ENCODE measurements at places on chromosomes 3 and 15.

GRCh38 chr3:140247775-140248174, 312.8 kb downstream of the CLSTN2 start:
- DNase-seq, result no peak

GRCh38 chr15:101394654-101395053, 94.9 kb downstream of the PCSK6 start:
- DNase-seq, result no peak

- no peak for DNase-seq
Measured at GRCh38 chr15:33934921-33935320, 33.4 kb upstream of the CHRM5 start.

- DNase-seq, result no peak
Measured at GRCh38 chr3:15520185-15520584, 1.3 kb downstream of the COLQ start.

DNA sequence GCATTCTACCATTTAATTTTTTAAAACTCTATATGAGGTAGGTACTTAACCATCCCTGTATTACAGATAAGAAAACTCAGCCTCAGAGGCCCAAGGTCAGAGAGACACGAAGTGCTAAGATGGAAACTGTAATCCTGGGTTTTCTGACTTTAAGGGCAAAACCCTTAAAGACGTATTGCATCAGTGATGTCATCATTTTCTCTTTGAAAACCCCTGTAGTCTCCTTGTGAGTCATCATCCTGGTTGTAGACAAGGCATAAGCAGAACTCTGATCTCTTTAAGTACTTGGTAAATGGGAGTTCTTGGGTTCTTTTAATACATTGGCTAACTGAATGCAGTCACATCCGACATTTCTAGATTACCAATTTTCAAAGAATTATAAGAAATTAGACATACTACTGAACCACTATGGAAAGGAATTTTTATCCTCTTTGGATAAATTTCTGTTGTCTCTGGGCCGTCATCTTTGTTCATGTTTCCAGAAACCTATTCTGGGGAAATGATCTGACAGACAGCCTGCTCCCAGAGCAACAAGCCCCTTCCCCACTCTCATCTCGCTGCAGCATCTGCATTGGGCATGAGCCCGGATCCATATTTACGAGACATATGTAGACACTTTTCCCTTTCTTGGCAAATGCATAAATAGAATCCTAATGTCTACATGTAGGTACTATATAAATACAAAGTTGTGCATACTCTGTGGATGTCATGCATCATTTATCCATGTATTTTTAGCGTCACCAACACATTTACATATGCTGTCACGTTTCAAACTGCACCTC, 48.7 kb upstream of the MDFIC2 start:
- DNase-seq, result no peak

DNA sequence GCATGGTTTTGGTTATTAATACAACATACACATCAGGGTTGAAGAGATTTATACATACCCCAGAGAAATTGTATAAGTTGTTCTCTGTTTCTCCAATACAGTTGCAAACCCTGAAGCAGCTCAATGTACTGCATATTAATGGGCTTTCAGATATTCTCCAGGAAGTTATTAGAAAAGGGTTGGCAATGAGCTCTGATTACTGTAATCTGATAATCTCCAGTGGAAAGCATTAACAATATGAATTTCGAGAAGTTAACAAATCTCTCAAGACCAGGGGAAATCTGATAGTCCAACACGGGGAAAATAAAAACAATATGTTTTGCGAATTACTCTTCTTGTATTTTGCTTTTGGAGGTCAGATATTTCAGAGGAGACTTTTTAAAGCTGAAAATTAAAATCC, 950.1 kb downstream of the TBL1XR1 start:
- no peak for DNase-seq

DNA sequence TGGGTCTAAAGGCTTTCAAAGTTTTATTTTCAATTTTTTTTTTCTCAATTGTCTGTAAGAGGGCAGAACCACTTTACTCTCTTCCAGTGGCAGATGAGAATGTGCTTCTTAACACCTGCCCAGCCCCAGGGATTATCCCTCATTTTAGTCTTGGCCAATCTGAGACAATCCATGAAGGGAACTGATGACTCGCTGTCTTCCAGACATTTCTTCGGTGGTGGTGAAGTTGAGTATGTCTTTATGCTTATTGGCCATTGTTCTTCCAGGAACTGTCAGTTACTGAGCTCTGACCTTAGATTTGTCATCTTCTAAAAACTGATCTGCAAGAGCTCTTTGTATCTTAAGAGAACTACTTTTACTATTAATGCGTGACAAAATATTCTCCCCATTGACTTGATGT, 139.5 kb downstream of the TJP1 start:
- DNase-seq, result no peak

DNA sequence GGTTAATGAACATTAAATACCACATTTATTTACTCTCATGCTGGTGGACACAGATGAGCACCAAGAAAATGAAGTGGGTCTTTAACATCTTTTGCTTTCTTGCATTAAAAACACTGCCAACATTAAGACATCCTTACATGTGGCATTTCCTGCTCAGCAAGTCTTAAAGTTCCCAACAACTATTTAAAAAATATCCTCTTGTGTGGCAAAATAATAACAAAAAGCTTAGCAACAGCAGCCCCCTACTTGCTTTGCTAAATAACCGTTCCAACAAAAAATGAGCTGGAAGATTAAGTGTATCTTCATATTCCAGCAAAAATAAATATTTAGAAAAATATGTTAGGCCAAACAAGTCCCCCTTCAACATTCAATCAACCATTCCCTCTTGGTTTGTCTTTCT, 93.1 kb downstream of the SUCLG2 start:
- DNase-seq, result no peak

GRCh38 chr3:172161959-172162358, 122.6 kb downstream of the FNDC3B start:
- DNase-seq, result no peak

- no peak for DNase-seq
Measured at GRCh38 chr3:178060407-178060806, 475.8 kb upstream of the KCNMB2 start.

DNA sequence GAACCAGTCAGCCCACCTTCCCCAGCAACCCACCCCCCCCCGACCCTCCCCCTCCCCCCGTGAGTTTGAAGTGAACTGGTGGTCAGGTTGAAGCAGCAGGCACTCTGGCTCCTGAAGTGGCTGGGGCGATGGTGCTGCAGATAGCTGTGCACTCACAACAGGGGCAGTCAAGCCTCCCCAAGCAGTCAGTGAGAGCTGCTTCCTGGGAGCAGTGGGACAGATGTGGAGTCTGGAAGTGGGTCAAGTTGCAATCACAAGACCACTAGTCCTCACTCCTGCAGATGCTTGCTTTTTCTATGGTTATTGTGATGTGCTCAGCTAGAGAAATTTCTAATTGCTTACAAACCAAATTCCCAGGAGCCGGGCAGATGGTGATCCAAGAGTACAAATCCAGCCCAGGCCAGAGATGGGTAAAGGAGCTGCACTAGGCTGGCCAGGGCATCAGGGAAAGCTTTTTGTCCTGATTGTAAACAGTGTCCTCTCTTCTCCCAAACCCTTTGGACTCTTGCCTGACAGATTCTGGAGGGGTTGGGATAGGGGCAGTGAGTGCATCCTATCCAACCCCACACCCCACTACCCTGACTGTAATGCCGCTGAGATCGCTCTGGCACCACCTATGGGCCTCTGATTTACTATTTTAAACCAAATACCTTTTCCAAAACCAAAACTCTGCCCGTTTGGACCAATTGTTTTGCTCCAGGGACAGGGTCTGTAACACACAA, 9.8 kb upstream of the CLPX start:
- no peak for DNase-seq

- DNase-seq, result no peak
Measured at GRCh38 chr3:33132019-33132360, 18.2 kb downstream of the CRTAP start.

GRCh38 chr3:21169948-21170347, 581.1 kb downstream of the ZNF385D start:
- DNase-seq, result no peak

DNA sequence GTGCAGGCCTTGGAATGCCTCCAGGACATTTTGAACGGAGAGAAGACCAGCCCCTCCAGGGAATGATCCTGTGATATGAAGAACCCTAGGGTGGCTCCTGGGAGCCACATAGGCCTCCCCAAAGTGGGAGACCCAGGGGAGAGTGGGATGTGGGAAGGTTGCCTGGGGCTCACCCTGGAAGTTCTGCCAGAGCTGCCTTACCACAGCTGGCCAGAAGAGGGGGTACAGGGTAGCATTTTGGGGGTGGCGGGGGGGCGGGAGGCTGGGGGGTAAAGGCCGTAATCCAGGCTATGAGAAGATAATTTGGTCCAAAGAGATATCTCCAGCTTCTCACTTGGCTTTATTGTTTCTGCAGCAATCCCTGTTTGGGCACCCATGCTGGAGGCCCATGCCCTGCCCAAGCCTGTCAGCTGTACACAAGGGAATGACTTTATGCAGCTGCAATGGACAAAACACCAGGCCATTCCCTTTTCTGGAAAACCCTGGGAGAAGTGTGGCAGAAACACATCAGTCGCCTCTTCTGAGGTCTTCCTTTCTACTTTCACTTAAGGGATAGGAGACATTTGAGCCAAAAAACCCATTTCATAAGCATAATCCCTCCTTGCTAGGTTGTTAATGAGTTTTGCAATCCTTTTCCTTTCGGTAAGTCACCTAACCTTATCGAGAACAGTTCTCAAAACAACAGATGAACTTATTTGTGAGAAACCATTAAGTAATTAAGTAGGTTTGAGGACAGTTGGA, 11.0 kb upstream of the MUSTN1 start:
- peak; percentile 15 for DNase-seq

GRCh38 chr15:95086531-95087252, 855.3 kb downstream of the MCTP2 start:
- DNase-seq, result no peak

GRCh38 chr15:71219645-71220044, 104.4 kb downstream of the THSD4 start:
- no peak for DNase-seq

- DNase-seq, result no peak
Measured at GRCh38 chr3:135393159-135393558, 572.4 kb upstream of the PPP2R3A start.

DNA sequence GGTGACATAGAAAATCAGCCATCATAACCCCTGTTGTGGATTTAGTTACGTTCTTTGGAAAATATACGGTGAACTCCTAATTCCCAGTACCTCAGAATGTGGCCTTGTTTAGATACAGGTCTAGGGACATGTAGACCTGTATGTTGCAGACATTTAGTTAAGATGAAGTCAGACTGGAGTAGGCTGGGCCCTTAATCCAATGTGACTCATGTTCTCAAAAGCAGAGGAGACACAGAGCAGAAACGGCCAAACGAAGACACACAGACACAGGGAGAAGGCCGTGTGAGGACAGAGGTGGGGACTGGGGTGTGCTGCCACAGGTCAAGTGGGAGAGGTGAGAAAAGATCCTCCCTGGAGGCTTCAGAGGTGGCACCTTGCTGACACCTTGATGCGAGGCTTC, 119.0 kb upstream of the PROK2 start:
- DNase-seq, result no peak

GRCh38 chr15:29676961-29677402, 145.3 kb downstream of the TJP1 start:
- DNase-seq, result no peak

- DNase-seq, result no peak
Measured at GRCh38 chr3:110654843-110655502, 416.6 kb upstream of the NECTIN3 start.

- DNase-seq, result no peak
Measured at GRCh38 chr3:153163393-153163724, 1.3 kb downstream of the RAP2B start.

- DNase-seq, result no peak
Measured at GRCh38 chr15:59366333-59367021, 6.2 kb downstream of the MYO1E start.

Data from stimulated activated CD4-positive, alpha-beta T cell treated with anti-CD3 and anti-CD28 coated beads, TNF-alpha, amount 100 ng/mL, for 24 hours (primary cell).